ENCODE measurements at places on chromosomes 11 and 22.

DNA sequence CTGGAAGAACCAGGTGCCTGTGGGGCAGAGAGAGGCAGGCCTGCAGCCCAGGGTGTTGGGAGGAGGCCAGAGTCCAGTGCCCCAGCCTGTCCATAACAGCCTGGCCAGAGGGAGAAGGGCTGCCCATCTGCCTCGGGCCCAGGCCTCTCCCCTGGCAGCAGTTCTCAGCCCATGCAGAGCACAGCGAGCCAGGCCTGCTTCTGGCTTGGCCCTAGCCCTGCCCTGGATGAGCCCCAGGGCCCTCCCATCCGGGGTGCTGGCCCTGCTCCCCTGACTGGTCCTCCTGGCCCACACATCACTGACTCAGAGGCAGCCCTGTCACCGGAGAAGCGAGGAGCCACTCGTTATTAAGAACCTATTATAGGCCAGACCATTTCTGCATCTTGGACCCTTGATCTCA, 19.7 kb upstream of the MYRF start:
- no peak for DNase-seq

GRCh38 chr11:35380603-35381002, 38.8 kb downstream of the SLC1A2 start:
- no peak for DNase-seq

- DNase-seq, result no peak
Measured at GRCh38 chr11:71991494-71991893, 7.2 kb upstream of the IL18BP start.

- DNase-seq, result no peak
Measured at GRCh38 chr11:46682773-46683752, 17.4 kb downstream of the ARHGAP1 start.

- no peak for DNase-seq
Measured at GRCh38 chr11:9528136-9528501, 45.4 kb upstream of the WEE1 start.

- DNase-seq, result no peak
Measured at GRCh38 chr11:102269927-102270326, 47.4 kb upstream of the BIRC3 start.

DNA sequence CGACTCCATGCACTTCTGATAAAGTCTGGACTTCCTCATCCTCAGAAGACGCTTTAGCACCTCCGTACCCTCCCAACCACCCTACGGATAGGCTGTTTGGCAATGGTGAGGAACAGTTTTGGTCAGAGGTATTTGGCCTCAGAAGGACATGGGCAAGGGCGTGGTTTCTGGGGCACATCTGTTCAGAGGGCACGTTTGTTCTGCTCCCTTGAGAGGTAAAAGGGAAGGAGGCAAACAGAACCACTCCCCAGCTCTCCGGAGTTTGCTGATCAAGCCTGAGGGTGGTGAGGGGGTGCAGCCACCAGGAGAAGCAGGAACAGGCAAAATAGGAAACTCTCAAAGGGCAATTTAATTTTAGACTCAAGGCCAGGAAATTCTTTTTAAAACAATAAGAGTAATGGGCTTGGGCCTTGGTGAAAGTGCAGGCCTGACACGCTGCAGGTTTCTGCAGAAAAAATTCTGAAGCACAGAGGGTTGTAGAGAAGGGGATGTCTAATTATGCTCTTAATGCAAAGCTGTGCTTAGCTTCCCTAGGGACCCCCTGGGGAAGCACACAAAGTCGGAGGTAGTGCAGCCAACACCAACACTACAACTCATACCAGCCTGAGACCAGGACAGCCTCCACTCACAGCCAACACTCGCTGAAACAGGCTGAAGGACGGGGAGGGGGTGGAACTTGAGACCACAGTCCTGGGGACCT, 23.3 kb downstream of the ETS1 start:
- DNase-seq, result no peak

- DNase-seq, result peak; percentile 73
Measured at GRCh38 chr22:22060200-22061084, 77.9 kb upstream of the TOP3B start.

DNA sequence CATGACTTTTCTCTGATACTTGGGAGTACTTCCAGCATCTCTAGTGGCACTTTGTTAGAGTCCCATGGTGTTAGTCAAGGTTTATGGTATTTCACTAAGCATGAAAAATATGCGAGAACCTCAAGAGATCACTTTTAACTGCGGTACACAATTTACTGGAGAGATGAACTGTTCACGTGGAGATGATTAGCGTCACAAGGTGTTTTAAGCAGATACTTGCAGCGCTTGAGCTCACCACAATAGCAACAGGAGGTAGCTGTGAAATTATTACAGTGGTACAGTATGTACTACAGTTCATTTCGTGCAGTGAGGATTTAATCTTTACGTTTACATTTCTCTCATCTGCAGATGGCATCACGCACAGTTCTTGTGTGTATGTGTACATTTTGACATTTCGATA, 4.5 kb downstream of the PARVA start:
- DNase-seq, result no peak

DNA sequence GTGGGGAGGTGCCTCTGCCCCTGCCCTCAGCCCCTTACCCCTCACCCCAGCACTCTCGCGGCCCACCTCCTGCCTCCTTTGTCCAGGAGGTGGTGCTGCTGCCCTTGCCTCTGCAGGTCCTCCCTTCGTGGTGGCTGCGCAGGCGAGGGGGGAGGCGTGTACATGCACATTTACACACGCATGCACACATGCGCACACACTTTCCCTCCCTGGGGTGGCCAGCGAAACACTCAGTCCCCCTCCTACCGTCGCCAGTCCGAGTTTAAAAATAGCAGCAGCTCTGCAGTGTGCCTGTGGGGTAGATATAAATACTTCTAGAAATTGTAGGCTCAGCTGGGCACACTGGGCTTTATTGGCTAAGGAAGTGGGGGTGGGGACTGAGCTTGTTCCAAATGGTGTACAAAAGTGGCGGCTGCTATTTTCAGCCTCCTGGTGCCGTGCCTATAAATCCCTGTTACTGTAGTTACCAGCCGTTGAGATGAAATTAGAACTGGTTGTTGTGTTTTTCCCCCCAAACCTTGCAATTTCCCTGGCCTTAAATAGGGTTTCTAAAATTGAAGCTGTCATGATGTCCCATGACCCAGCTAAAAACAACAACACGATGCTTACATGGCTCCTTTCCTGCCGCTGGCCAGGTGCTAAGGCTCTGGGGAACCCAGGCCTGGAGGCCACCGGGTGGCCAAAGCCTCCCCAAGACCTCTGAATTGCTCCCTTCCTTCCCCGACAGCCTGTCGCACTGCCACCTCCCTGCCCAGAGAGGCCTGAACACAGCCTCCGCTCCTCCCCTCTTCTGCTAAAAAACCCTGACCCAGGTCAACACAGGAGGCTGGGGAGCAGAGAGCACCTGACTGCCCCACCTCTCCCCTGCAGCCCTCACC, 12.4 kb downstream of the PICK1 start:
- no peak for DNase-seq

GRCh38 chr11:116852261-116853031, 15.0 kb upstream of the APOA1 start:
- DNase-seq, result no peak

DNA sequence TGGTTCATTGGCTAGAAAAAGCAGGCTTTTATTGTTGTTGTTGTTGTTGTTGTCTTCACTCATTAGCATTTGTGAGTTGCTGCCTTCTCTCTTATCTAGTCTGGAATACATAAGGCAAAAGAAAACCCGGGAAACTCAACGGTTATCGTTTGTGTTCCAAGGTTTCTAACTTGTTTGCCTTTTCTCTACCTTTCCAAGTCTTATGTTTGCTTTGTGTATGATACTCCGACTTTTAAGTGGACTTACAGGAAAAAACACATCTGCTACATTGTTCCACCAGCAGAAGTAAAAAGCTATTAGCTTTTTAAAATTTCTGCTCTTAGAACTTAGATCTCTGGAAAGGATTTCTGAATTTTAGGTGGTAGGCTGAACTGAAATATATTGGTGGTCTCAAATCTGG, 27.0 kb upstream of the HIKESHI start:
- DNase-seq, result no peak

GRCh38 chr11:63554877-63555223, 8.3 kb downstream of the PLAAT2 start:
- no peak for DNase-seq

DNA sequence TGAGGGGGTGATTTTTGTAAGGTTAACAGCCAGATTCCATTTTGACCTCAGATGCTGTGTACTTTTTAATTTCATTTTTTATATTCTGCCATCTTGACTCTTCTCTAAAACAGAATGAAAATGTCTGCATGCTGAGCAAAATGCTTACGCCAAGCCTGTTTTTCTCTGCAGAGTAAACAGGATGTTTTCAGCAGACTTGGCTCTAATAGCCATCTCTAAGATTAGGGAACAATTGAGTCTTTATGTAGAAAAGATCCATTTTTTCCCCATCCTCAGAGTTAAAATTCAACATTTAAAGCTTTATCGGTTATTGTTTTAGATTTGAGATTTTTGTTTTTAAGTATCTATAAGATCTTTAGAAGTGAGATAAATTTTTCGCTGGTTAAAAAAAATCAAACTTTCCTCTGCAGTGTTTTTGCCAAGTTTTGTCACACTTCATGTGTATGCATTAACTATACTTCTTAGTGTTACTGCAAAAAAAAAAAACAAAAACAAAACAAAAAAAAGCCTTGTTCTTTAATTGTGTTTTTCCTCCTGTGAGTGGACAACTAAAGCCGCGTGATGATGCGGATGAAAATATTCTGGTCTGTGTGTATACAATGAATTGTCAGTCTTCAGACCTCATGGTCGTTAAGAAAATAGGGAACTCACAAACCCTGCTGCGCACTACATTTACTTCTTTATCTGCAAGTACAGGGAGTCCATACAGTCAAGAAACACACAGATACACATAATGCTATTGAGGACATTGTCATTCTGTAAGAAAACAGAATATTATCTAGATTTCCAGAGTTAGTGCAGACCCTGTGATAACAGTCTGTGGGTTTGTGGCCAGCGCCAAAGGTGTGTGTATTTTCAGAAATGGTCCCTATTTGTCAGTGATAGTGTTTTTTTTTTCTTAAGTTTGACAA, 17.5 kb upstream of the ADSL start:
- no peak for DNase-seq

All from stimulated activated CD4-positive, alpha-beta T cell treated with anti-CD3 and anti-CD28 coated beads, Interleukin-4, amount 100 ng/mL, for 48 hours (primary cell).